ENCODE measurements at places on chromosomes 6 and 20.

GRCh38 chr20:46652699-46653098 lies 1.4 kb upstream of the SLC13A3 start:
- DNase-seq, result no peak

DNA sequence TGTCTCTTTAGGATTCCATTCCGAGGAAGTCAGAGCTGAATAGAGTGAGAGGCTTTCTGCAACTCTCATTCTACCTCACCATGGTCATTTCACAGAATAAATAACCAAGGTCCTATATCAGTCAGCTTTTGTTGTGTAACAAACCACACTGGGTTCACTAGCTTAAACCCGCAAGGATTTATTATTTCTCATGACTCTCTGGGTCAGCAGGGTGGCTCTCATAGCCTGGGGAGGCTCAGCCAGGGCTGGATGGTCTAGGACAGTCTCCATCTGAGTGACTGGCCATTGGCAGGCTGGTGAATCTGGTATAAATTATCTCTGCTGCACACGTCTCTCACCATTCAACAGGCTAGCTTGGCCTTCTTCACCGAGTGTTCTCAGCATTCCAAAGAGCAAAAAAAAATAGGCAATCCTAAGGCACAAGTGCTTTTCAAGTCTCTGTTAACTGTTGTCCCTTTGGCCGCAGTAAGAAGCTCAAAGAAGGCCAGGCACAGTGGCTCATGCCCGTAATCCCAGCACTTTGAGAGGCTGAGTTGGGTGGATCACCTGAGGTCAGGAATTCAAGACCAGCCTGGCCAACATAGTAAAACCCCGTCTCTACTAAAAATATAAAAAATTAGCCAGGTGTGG lies 39.7 kb downstream of the ISM1 start:
- no peak for DNase-seq

DNA sequence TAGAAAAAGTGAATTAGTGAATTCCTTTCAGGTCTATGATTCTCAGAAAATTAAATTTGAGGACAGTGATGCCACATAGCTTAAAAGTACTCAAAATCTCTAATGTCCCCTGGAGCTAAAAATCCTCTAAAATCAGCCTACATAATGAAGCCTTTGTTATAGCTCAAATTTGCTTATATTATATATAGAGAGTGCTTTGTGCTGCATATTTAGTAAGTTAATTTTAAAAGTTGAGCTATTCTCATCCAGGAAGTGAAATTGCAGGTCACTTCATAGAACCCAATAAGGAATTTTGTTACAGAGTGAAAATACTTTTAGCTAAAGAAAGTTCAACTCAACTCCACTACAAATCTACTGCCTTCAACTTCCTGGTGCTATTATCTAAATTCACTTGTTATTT lies 507.5 kb upstream of the MAP3K7 start:
- no peak for DNase-seq

DNA sequence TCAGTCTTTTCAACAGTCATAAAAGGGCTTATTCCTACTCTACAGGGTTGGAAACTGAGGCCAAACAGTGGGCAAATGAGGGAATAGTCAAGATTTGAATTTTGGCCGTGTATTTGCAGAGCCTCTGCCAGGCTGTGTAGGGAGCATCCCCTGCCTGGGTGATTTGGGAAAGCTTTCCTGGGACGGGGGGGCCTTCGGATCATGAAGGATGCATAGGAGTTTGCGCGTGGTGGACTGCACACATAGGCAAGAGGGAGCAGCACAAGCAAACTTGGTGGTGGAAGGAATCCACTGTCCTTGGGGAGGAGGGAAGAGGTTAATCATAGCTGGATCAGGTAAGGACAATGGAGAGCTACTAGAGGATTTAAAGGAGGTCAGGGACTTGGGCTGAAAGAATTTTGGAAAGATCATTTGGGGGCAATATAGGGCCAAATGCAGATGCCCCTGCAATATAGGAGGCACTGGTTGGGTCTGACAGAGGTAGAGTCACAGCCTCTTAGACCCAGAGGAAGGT lies 2.5 kb downstream of the PTPRA start:
- no peak for DNase-seq

GRCh38 chr6:15256538-15257271 lies 10.8 kb downstream of the JARID2 start:
- no peak for DNase-seq

DNA sequence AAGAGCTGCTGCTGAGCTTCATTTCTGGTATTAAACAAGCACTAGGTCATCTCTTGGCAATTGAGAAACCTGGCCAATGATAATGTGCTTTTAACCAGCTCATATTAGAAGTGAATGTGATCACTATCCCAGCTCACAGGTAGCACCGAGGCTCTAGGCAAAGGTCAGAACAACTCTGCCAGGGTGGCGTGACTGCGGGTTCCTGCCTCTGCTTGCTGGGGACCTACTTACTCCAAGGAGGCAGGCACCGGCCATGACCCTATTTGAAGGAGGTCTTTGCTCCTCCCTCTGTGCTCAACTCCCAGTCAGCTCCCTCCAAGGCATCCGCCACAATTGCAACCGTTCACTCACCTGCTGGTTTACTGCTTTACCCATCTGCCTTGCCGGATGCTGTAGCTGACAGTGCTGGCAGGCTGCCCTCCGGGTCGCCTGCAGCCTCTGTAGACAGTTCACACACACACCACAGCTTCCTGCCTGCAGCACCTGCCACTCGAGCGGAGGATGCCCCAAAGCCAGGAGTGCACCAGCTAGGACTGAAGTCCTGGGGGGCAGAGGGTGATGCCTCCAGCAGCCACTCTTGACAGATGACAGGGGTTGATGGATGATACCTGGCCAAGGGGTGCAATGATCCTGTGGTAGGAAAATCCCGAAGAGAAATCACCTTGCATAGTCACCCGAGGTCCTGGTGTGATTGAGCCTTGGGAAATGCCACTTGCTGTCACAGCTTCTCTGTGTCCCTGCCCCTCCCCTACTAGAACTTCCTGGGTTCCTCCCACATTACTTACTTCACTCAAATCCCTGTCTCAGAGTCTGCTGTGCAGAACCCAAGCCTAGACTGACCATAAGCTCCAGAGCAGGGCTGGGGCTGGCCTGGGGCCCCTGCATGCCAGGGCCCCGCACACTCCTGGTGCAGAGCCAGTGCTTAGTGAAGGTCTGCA lies 8.8 kb upstream of the VSX1 start:
- DNase-seq, result no peak

GRCh38 chr20:49122920-49123319 lies 65.2 kb downstream of the STAU1 start:
- DNase-seq, result no peak

- DNase-seq, result peak; percentile 77
Observed at GRCh38 chr20:12925210-12925755, 83.5 kb upstream of the SPTLC3 start.

GRCh38 chr20:16261733-16262273 lies 311.4 kb downstream of the KIF16B start:
- DNase-seq, result no peak

- no peak for DNase-seq
Observed at GRCh38 chr6:147421903-147422302, 86.6 kb upstream of the SAMD5 start.
